ENCODE measurements at places on chromosomes 6 and 20. TPM values are rescaled to one million over a fixed set of nuclear protein-coding genes. Genes with fewer than 3 reads are reported as not detected.

Gene PDYN
- not detected for total RNA-seq

Gene TMEM63B
- total RNA-seq: 23.6 TPM

Gene SLC35F1
- 2.6 TPM for total RNA-seq

Gene COMMD7
- 47.5 TPM for total RNA-seq

Gene C6orf58
- not detected for total RNA-seq

Gene L3MBTL1
- total RNA-seq: 1.2 TPM

Gene TULP4
- total RNA-seq: 75.3 TPM

Gene MYCT1
- 0.11 TPM for total RNA-seq

Gene TP53TG5
- not detected for total RNA-seq

Gene STMND1
- total RNA-seq: not detected

Data from SK-MEL-5 (cell line).